ENCODE measurements at places on chromosomes 1 and 21.

- no peak for DNase-seq
Measured at GRCh38 chr1:16300436-16300835, 51.8 kb downstream of the FBXO42 start.

GRCh38 chr1:111605576-111605975, 14.0 kb upstream of the RAP1A start:
- DNase-seq: peak; percentile 44

- DNase-seq: no peak
Measured at GRCh38 chr1:99758073-99758511, 8.3 kb downstream of the FRRS1 start.

GRCh38 chr1:184056921-184057555, 5.5 kb downstream of the TSEN15 start:
- peak; percentile 91 for DNase-seq

DNA sequence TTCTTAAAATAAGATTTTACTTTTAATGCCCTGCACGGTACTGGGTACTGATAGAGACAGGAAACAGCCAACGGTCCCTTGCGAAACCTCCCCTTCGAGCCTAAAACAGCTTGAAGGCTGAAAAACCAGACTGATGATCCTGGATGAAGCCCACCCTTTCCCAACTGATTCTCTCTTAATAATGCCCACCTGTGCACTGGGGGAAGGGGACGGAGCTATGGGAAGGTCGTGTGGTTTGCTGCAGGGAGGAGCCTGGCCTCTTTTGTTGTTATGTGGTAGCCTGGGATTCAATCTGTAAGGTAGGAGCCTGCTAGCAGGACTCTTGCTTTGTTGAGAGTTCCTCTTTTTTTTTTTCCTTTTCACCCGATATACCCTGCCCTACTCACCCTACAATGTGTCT, 25.6 kb downstream of the SAMSN1 start:
- no peak for DNase-seq

GRCh38 chr1:160360227-160360695, 6.6 kb upstream of the NHLH1 start:
- DNase-seq: no peak

- DNase-seq: no peak
Measured at GRCh38 chr1:10114746-10115145, 82.0 kb downstream of the UBE4B start.

- DNase-seq: peak; percentile 66
Measured at GRCh38 chr21:15022608-15023261, 42.1 kb downstream of the NRIP1 start.

- no peak for DNase-seq
Measured at GRCh38 chr1:57741521-57741920, 317.7 kb upstream of the DAB1 start.

- peak; percentile 66 for DNase-seq
Measured at GRCh38 chr1:31605908-31606427, 11.5 kb upstream of the HCRTR1 start.

DNA sequence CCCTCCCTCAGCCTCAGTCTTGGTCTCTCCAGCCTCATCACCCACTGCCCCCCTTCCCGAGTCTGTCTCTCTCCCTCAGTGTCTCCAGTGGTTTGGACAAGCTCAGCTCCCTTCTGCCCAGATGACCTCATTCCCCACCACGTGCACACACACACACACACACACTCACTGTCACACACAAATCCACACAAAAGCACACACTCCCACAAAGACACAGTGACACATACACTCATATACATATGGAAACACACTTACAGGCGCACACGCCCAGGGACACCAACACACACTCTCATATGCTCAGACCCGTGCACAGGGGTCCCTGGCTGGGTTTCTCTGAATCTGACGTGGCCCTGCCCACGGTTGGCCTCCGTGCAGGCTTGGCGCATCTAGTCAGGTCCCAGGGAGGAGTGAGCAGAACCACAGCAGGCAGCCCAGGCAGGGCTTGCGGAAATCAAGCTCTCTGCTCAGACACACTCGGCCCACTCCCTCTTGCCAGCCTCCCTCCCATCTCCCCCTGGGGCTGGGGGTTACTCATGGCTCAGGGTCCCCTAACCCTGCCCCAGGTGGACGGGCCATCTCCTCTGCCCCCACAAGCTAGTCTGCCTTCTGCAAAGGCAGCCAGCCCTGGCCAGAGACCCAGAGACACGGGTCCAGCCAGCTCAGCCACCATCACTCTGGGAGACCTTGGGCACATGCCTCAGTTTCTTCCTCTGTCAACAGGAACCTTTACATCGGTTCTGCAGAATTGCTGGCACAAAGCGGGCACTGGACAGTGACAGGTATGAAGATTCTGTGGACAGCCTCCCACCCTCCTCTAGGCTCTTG, 38.5 kb upstream of the FAM131C start:
- DNase-seq: peak; percentile 48

DNA sequence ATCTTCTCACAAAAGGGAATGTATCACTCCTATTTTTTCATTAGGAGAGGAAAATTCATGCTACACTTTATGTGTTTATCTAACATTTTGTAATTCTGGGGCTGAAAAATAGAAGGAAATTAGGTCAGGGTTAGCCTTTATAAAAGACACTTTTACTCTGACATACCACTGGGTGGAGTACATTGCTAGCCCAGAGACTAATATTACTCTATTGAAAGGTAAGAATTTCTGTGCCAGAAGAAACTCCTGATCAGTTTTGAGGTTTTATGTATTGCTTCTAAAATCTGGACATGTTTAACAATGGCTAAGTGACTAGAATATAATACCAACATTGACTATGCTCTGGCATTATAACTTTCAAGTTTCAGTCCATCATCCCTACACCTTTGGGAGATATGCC, 724.6 kb downstream of the USP25 start:
- DNase-seq: no peak

- DNase-seq: peak; percentile 31
Measured at GRCh38 chr1:206445116-206445515, 25.2 kb upstream of the IKBKE start.

GRCh38 chr1:80910426-80910825, 890.3 kb upstream of the ADGRL2 start:
- DNase-seq: no peak

DNA sequence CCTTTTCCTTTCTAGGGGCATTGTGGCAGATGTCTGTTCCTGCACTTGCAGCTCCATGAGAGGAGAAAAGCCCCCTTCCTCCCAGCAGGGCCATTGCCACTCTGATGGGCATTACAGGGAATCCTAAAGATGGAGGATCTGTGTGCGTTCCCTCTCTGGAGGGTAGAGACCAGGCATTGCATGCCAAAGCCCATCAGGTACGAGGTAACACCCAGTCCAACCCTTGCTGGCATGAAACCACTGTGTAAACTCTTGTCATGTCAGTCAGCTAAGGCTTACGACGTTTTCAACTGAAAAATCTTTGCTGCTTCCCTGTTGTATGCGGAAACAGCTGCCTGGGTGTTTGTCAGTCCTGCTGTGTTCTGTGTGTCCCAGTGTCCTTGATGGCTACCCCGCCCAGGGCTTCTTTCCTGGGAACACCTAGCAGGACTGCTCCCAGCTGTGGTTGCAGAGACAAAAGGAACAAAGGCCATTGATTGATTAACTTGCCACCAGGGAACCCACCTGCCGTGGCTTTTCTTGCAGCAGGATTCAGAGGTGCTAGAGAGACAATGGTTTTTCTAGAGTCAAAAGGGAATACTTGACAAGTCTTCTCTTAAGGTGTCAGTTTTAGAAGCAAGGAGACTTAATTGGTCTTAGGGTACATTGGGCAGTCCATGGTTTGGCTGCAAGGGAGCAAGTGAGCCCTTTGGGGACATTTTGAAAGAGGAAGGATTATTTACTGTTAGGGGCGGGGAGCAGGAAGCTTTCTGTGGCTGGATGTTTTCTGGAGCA, 24.6 kb downstream of the B3GALT5 start:
- no peak for DNase-seq

- no peak for DNase-seq
Measured at GRCh38 chr1:99228153-99228552, 36.1 kb upstream of the PLPPR4 start.

GRCh38 chr1:185961664-185962063, 227.5 kb downstream of the HMCN1 start:
- no peak for DNase-seq

GRCh38 chr1:204882479-204882878, 11.8 kb downstream of the NFASC start:
- DNase-seq: no peak

GRCh38 chr21:37204580-37204979, 62.6 kb downstream of the VPS26C start:
- DNase-seq: peak; percentile 26

DNA sequence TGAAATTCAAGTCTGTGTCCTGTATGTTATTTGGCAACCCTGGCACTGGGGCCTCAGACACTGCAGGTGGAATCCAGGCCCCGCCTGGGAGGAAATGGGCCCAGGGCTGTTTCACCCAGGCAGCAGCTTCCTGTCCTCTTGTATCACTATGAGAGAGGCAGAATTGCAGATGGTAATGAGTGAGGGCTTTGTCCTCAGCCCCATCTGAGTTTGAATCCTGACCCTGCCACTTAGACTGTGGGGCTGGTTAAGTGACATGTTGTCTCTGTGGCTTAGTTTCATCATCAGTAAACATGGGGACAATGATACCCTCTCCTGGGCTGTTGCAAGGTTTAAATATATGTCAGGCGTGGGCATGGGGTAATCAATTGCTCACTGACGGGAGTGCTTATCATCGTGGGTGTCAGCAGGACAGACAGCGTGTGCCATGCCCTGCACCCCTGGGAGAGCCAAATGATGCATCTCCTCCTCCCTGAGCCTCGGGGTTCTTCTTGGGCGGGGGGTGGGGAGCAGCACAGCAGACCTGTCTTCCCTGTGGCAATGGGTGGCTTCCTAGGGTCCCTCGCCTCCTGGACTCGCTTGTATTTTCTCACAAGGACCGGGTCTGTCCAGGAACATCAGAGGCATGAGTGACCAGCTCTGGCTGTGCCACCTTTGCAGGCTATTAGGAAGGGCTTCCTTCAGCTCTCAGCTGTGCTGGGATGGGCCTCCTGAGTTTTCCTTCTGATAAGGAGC, 42.1 kb downstream of the ARHGEF10L start:
- no peak for DNase-seq

- DNase-seq: peak; percentile 93
Measured at GRCh38 chr1:25182629-25183028, 49.7 kb downstream of the SYF2 start.

GRCh38 chr1:91515994-91516393, 15.3 kb downstream of the CDC7 start:
- DNase-seq: no peak

- DNase-seq: peak; percentile 56
Measured at GRCh38 chr1:155307247-155307740, 1.4 kb upstream of the FDPS start.

GRCh38 chr1:108179018-108179417, 21.1 kb downstream of the SLC25A24 start:
- DNase-seq: no peak

DNA sequence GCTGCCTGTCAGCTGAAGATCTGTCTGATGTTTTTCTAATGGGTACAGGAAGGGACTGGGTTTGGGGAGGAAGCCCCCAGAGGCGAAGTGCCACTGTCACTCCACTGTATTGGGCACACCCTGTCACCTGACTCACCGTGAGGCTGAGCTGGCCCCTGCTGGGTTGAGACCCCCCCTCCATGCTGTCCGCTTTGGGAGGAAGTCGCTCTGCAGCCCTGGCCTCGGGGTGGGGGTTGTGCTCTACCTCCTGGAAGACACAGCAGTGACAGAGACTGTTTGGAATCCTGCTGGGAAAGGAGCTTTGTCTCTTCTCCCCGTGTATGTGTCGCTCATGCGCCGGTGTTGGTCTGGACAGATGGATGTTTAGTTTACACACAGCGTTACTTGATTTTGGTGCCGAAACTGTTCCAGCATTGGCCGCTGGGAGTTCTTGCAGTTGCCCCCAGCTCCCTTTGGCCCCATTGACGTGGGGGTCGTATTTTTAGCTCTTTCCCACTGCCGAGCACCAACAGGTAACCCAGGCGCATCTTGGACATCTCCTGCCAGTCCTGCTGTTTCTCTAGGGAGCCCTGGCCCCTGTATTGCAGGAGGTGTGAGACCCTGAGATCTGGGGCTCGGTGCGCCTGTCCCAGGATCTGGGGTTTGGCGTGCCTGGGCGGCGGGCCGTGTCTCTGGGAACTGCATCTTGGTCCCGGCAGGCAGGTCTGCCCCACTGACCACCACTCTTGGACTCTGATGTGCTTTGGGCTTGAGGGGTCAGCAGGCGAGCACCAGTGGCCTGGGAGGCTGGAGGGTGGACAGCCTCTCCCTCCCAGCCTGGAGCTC, 30.3 kb downstream of the SLX9 start:
- peak; percentile 81 for DNase-seq

GRCh38 chr1:54861070-54861761, 25.8 kb downstream of the DHCR24 start:
- peak; percentile 64 for DNase-seq

DNA sequence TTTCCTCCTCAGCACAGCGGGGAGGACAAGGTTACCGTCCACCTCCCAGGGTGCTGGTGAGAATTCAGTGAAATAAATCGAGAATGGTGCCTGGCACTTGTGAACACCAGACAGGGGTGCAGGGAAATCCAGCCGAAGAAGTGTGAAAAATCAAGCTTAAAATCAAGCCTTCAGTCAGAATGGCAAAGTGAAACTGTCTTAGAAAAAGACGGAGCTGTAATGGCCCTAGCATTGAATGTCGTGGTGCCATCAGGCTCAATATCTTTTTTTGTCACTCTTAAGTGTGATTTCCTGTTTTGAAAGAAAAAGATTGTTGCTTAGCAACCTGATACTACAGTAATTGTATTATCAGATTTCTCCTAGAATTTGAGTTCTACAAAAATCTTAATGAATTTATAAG, 22.1 kb downstream of the EDARADD start:
- DNase-seq: no peak

DNA sequence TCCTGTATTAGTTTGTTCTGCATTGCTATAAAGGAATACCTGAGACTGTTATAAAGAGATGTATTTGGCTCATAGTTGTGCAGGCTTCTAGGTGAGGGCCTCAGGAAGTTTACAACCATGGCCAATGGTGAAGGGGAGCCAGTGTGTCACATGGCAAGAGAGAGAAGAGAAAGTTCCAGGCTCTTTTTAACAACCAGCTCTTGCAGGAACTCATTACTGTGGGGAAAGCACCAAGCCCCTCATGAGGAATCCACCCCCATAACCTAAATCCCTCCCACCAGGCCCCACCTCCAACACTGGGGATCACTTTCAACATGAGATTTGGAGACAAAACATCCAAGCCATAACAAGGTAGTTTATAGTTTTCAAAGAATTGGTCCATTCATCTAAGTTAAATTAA, 5.0 kb upstream of the MEAF6 start:
- DNase-seq: no peak

GRCh38 chr1:236502972-236503639, 20.7 kb upstream of the LGALS8 start:
- peak; percentile 87 for DNase-seq

GRCh38 chr1:8461351-8462110, 143.6 kb downstream of the SLC45A1 start:
- no peak for DNase-seq

DNA sequence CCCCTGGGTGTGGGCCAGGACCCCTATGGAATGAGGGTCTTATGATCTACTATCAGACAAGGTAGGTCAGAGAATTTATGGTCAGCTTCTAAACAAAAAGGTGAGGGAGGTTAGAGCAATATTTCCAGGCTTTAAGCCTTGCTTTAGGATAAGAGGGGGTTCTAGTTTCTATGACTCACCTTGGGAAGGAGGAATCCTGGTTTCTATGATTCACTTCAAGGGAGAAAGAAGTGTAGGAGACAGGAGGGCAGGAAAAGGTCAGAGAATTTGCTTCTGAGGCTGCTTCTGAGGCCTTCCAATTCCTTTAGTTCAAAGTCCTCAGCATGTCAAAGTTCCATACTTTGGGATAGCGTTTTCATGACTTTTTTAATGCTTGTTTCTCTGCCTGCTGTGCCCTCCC, 35.2 kb downstream of the RGL1 start:
- DNase-seq: peak; percentile 68
